ENCODE measurements at places on chromosomes 16 and 17.
A peak's percentile ranks its signal among the peaks of the same experiment; 100 is the strongest.

DNA sequence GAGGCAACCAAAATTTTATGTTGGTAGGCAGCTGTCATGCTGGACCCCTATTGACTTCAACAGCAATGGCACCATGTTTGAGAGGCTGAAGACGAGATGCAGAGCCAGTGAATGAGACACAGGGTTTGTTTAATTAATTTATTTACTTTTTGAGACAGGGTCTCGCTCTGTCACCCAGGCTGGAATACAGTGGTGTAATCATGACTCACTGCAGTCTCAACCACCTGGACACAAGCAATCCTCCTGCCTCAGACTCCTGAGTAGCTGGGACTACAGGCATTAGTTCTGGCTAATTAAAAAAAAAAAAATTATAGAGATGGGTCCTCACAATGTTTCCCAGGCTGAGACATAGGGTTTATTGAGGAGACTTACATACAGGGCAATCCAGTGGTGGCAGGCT is 36.2 kb upstream of the PPM1D start:
- no peak for DNase-seq

DNA sequence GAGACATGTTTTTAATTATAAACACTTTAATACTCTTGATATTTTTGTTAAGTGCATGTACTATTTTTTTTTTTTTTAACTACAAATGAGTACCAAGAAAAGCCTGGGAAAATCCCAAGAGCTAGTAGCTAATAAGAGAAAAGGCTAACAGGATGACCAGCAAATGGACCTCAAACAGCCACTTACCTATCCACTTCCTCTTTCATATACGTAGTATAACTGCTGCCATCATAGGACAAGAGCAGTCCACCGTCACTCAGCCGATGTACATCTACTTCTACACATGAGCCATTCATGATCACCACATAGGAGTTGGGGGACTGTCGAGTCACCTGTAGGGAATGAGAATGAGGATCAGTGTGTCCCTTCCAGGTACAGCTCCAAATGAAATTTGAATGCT is 128.0 kb upstream of the C17orf78 start:
- DNase-seq = no peak

DNA sequence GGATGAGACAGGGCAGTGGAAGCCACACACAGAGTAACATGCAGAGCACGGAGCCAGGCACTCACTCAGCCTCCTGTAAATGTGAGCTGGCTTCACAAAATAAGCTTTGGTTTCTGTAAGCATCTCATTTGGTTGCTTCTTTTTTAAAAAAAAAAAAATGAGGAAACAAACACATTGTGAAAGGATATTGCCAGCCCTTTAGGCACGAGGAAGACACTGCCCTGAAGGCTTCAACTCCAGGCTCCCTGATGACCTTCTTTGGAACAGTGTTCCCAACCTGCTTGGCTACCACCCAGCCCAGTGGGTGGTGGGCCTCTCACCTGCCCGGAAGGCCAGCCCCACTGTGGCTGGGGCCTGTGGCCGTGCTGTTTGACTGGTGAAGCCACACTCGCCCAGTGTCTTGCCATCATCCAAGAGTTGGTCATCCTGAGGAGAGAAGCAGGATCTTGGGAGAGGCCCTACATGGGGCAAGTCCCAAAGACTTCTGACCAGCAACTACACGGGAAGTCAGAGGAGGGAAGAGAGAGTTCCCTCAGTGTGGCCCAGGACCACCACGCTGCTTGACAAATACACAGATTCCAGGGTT is 1.9 kb downstream of the ELOB start:
- no peak for DNase-seq

GRCh38 chr17:36063786-36064541 is at the start of gene CCL18:
CCL18 (plus strand) TSS chr17:36064272; CDS start chr17:36064343, 71 bp downstream.
- no peak for DNase-seq

- DNase-seq = peak; percentile 24
These were observed 273.9 kb downstream of the HAPSTR1 start for GRCh38 chr16:9365370-9365728.

DNA sequence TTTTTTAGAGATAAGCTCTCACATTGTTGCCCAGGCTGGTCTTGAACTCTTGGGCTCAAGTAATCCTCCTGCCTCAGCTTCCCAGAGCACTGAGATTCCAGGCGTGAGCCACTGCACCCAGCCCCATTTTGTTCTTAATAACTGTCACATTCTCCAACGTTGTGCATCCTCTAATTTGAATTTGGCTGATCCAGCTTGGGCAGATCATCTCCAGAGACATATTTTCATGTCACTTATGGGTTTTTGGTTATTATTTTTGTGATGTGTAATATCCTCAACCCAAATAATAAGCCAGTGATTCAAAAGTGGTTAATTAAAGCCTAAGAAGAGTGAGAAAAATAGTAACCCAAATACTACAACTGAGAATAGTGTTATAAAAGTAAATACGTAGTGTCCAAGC is 16.2 kb upstream of the COL1A1 start:
- no peak for DNase-seq

- no peak for DNase-seq
These were observed 618.4 kb upstream of the SOX9 start for GRCh38 chr17:71502443-71502842.

DNA sequence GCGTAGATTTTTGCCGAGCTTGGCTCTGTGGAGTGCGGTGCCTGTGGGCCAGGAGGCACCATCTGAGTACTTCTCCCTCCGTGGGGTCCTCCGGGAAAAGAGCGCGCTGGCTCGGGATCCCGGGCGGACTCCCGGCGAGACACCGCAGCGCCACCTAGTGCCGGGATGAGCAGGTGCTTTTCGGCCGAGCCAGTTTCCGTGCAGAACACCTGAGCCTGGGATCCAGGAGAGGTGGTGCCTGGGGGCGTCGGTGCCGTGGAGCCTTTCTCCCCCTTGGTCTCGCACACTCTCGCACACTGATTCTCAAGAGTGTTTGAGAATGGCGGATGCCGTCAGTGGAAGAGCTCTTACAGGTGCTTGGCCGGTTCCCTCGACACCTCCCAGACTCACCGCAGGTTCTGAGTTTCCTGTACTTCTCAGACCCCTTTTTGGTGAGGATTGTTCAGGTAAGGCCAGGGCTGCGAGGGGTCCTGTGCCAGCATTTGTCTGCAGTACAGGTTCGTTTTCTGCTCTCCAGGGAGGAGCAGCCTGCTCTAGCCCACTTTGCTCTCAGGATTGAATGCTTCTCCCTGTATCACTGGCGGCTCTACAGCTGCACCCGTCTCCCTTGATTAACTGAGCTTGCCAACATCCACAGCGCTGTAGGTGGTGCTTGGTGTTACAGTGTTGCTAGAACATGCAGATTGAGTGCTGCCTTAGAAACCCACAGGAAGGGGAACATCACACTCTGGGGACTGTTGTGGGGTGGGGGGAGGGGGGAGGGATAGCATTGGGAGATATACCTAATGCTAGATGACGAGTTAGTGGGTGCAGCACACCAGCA is 23.3 kb downstream of the TBCD start:
- no peak for DNase-seq

GRCh38 chr17:76196675-76197074 is 43.6 kb downstream of the RNF157 start:
- no peak for DNase-seq

DNA sequence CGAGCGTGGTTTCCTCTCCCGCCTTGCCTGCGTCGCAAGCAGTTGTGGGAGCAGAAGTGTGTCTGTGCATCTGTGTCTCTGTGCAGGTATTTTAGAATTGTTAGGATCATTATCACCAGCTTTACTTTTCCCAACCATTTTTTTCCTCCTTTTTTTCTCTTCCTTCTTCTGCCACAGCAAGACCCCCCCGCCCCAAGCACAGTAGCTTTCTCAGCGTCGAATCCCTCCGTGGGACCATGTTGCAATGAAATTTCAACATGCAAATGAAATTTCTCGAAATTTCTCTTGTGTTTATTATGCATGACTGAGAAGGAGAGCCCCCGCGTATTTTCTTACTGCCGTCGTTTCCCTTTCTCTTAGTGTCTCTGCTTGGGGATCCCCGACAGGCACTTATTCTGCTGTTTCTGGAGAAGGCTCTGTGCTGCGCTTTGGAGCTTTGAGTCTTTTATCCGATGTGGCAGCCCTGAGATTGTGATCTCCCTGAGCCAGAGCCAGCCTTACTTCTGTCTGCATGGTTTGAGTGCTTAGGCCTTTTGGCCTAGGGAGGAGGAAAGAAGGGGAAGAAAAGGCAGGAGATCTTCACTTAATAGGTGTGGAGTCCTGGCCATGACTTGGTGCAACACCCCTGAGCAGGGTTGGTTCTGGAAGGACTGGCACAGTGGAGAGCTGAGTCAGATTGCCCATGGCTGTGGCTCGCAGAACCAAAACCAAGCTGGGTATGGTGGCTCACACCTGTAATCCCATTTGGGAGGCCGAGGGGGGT is 5.0 kb downstream of the ARMC7 start:
- no peak for DNase-seq

DNA sequence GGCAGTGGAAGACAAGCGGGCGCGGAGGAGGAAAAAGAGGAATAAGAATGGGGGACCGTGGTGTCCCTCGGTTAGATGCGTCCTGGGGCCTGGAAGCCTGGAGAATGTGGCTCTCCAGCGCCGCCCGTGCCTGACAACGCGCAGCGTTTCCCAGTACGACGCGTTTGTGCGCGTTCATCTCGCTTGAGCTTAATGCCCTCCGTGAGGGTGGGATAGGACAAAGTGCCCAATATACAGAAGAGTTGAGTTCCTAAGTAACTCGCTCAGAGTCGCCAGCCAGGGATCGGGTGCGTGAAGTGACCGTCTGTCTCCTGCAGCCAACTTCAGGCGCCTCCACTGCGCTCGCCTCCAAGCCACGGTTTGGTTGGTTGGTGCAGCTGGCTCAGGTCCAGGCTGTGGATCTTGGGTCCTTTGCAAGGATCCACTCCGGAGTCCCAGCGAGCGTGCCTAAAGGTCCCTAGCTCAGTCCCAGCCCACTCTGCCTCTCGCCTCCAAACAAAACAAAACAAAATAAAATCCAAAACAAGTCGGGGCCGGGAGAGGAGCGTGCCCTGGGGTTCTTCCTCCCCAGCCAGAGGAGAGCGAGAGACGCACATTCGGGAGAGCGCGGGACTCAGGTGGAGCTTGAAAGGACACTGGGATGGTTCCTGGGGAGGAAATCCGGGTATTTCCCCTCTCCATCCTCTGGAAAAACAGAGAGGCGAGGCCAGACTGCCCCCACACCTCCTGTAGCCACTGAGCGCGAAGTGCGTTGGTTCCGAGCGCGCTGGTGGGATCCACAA is 974 bp downstream of the GALR2 start:
- DNase-seq = no peak

DNA sequence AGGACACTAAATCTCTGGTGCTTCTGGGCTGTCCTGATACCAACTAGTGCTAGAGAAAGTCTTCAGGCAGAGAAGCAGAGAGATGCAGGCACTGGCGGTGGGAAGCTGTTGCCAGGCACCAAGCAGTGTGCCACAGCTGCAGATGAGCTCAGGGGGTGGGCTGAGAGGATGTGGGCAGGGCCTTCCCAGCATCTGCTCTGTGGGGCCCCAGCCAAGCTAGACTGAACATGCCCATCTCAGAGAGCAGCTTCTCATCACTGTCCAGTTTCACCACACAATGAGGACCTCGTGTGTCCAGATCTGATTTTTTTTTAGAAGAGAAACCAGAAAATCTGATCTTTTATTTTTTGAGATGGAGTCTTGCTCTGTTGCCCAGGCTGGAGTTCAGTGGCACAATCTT is 17.1 kb downstream of the PSKH1 start:
- no peak for DNase-seq

- no peak for DNase-seq
These were observed 73.4 kb upstream of the GSG1L start for GRCh38 chr16:28136751-28137434.

- DNase-seq = no peak
These were observed 6.5 kb upstream of the PKMYT1 start for GRCh38 chr16:2986623-2987188.

GRCh38 chr16:1432388-1433262 is 1.7 kb downstream of the PERCC1 start:
- DNase-seq = no peak
